CD8-positive, alpha-beta memory T cell (primary cell): ENCODE measurements at places on chromosomes 11 and 22. TPM values are rescaled to one million over a fixed set of nuclear protein-coding genes. Genes with fewer than 3 reads are reported as not detected.

The RASL10A gene
- polyA plus RNA-seq: not detected

The EXT2 gene
- polyA plus RNA-seq: 46.6 TPM

The KAT5 gene
- 49.5 TPM for polyA plus RNA-seq

The PRG2 gene
- polyA plus RNA-seq: not detected

- no peak for DNase-seq
Measured at GRCh38 chr22:26321469-26321913, 107.6 kb upstream of the ASPHD2 start.

GRCh38 chr11:3123305-3123704 lies 41.8 kb downstream of the OSBPL5 start:
- DNase-seq: no peak

- DNase-seq: no peak
Measured at GRCh38 chr22:39283322-39284141, 35.9 kb downstream of the RPL3 start.

DNA sequence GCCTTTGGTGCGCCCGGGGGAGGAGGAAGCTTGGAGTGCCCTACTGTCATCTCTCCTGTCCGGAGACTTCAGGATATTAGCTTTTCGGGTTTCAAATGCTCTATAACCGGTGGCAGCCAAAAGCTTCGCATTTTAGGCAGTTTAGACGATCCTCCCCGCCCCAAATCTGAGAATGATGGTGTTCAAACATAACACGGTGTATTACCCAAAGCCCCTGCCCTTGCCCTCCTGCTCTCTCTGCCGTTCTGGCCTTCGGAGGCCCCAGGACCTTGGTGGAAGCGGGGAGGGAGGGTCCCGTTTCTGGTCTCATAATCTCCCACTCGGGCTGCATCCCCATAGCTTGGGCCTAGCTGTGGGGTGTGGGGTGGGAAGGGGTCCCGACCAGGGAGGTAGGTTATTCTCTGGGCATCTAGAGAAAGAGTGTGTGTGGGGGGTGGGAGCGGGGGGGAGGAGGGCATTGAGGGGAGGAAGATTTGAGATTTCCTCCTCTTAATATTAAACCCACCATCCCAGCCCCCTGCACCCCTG lies 2.3 kb downstream of the PKNOX2 start:
- DNase-seq: no peak

- no peak for DNase-seq
Measured at GRCh38 chr11:115377882-115378296, 126.3 kb downstream of the CADM1 start.

DNA sequence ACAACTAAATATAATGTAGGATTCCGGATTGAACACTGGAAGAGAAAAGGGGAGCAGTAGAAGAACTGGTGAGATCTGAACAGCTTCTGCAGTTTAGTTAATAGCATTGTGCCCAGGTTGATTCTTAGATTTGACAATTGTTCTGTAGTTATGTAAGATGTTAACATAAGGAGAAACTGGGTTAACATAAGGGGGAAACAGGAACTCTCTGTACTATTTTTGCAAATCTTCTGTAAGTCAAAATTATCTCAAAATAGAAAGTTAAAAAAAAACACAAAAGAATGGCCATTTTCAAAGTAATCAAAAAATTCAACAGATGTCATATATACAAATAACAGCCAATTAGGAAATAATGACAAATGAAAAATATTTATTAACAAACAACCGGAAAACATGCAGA lies 18.7 kb upstream of the LRP5 start:
- DNase-seq: no peak

DNA sequence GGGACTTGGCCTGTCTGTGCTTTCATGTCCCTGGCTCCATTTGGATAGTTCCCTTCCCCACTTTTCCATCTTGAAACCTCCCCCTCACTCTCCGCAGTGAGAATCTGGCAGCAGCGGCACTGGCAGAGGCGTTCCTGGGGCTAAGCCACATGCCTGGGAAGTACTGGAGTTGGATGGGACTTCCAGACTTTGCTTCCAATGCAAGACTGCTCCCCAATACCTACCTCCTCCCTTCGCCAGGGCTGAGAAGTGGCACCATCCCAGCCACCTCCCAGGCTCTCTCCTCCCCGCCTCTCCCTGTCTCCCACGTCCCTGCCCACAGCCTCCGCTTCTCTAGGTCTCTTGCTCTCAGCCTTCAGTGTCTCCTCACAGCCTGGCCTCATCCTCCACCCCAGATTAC lies 16.6 kb downstream of the TST start:
- no peak for DNase-seq

- DNase-seq: no peak
Measured at GRCh38 chr11:63502252-63502820, 3.5 kb upstream of the LGALS12 start.
